Thoracic aorta (tissue), 2 donors: ENCODE measurements at places on chromosomes 3 and 15. TPM values are rescaled to one million over a fixed set of nuclear protein-coding genes. Genes with fewer than 3 reads are reported as not detected.

GRCh38 chr15:31390029-31390428 lies 63.4 kb downstream of the KLF13 start:
- DNase-seq, result no peak

- no peak for DNase-seq
Observed at GRCh38 chr15:36497901-36498300, 81.5 kb upstream of the CDIN1 start.

AEN gene
- total RNA-seq, result 36.0 TPM

DNA sequence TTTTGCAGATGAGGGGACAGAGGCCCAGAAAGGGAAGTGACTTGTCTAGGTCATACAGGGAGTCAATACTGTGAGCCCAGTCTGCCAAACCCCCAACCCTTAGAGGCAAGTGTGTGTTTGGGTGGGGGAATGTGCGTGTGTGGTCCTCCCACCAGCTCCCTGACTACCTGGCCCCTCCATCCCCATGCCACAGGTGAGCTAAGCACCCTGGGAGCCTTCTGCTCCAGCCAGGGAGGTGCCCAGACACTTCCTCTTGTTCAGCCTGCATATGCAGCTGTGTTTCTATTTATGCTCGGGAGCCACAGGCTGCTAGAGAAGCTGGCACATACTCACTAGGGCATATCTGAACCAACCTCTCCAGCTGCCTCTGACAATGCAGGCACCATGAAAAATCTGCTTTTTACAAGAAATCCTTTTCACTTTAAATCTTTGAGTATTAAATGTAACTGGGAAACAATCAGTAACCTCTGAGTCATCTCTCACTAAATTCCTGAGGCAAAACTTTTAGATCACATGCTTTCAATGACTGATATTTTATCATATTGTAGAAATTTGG lies 20.7 kb downstream of the TBC1D2B start:
- no peak for DNase-seq

SNAP23 gene
- total RNA-seq, result 68.8 TPM

- no peak for DNase-seq
Observed at GRCh38 chr3:143288944-143289343, 169.4 kb downstream of the CHST2 start.

DNA sequence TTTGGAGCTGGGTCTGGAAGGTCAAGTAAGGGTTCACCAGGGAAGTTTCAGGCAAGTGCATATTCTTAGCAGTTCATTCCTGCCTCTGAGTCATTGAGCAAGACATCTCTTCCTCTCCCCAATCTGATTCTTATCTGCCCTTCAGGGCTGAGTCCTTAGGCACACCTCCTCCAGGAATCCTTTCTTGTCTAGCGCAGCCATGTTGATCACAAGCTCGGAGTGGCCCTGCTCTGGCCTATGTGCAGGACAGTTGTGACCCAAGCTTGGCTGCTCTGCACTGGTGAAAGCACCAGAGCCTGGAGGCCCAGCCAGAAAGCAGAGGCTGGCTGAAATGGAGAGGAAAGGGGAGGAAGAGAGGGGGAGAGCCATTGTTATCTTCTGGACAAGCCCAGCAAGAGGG lies 30.9 kb upstream of the MRPS22 start:
- no peak for DNase-seq

FAM81A gene
- 0.14 TPM for total RNA-seq

GRCh38 chr3:126964950-126965349 lies 18.0 kb upstream of the PLXNA1 start:
- no peak for DNase-seq

CCDC9B gene
- total RNA-seq, result 30.1 TPM

- no peak for DNase-seq
Observed at GRCh38 chr3:106795553-106795952, 581.7 kb upstream of the CCDC54 start.

C3orf33 gene
- 0.92 TPM for total RNA-seq

GRCh38 chr15:59741274-59741906 lies 52.3 kb upstream of the BNIP2 start:
- no peak for DNase-seq

GRCh38 chr15:42185801-42186200 lies 22.3 kb downstream of the VPS39 start:
- DNase-seq, result no peak

DNA sequence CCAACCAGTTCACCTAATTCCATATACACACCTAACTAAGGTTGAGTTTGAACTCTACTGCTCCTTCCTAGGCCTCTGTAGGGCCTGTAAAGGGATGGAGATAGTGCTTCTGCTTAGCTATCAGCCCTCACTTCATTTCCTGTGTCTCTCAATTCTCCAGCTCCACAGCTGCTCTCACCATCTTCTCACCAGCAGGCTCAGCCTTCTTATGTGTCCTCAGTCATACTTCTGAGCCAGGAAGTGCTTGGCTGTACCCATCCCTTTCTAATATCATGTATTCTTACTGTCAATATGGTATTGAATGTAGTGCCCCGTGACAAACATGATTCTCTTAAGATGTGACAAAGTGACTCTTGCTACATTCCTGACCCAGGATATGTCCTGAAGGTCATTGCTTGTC lies 116.9 kb downstream of the SLC9A9 start:
- no peak for DNase-seq

DNA sequence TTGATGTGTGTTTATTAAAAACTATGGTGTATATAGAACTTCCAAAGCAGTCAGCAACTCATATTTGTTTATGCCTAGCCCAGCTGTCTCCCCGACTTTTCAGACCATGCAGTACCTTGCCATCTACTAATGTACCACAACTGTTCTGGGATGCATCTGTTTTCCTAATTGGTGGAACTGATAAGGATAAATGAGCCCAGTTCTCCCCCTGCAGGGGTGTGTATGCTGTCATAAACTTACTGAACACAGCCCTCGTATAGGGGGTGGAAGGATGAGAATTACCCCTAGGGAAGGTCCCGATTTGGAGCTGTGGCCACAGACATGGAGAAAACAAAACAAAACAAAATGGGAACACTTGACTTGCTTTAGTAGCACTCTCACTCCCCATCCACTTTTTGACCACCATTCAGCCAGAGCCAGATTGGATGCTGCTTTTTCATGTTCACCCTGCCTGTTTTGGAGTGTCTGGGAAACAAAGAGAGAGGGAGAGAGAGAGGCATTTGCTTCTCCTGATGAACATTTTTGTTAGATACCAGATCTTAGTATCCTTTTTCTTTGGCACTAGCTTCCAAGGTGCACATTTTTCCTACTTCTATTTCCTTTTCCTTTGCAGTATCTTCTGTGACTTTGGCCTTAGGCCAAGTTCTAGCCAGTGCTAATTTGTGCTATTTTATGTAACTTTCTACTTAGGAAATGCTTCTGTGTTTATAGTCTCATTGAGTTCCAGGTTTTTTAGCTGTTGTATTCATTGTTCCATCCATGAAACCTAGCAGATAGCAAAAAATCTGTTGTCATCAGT lies 29.1 kb downstream of the CADM2 start:
- no peak for DNase-seq
